ENCODE measurements at places on chromosomes 3 and 15. TPM values are rescaled to one million over a fixed set of nuclear protein-coding genes. Genes with fewer than 3 reads are reported as not detected.
A peak's percentile ranks its signal among the peaks of the same experiment; 100 is the strongest.

DNA sequence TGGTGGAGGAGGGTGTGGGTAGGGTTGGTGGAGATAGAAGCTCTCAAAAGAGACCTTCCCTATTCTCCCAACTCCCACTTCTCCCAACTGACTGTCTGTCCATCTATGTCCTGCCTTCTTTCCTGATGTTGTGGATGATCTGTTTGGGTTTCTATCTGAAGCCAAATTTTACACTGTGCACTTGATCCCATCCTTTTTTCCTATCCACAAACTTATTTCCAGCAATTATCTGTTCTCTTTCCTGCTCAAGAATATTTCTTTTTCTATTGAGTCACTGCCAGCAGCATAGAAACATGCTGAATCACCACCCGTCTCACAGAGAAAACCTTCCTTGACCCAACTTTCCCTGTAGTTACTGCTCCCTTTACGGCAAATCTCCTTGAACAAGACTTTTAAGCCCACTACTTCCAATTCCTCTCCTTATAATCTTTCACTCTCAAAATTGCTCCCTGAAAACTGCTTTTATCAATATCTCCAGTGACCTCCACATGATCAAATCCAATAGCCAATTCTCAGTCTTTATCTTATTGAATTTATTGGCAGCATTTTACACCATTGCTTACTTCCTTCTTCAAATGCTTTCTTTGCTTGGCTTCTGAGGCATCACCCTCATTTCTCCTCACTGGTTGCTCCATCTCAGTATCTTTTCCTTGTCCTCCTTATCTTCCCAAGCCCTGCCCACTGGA, 141.2 kb upstream of the SLC7A14 start:
- no peak for DNase-seq

DNA sequence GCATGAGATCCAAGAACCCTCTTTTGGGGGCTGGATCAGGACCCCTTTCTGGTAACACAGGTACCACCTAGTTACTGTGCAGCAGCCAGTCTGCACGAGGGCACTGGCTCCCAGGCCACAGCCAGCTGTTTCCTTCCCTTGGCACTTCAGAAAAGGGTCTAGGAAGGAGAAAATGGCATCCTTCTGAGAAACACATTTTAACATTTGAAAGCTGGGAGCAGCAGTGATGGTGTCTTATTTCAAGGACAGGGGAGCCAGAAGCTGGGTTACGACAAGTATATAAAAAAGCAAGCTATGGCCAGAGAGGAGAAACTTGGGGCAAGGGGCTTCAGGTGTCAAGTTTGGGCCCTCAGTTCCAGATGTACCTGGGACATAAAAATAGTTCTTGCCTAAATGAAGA, 282.8 kb downstream of the CTNNB1 start:
- no peak for DNase-seq

- peak; percentile 33 for DNase-seq
These were observed 19.4 kb downstream of the CA12 start for GRCh38 chr15:63362196-63362595.

DNA sequence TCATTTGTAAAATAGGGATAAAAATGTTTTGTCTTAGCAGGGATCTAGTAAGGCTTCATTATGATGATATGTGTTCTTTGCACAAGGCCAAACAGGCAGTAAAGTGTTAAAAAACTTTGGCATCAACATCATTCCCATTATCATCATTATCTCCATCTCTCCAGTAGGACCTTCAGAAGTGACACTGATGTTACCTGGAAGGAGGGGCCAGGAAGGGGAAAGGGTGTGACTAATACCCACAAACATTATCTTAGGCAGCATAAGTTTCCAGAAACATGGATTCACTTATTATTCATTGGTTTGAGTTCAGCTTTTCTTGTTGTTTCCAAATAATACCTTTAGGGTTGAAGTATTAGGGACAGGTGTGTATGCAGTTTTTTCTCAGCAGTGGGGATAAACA, 399.6 kb downstream of the PTPRG start:
- no peak for DNase-seq

DNA sequence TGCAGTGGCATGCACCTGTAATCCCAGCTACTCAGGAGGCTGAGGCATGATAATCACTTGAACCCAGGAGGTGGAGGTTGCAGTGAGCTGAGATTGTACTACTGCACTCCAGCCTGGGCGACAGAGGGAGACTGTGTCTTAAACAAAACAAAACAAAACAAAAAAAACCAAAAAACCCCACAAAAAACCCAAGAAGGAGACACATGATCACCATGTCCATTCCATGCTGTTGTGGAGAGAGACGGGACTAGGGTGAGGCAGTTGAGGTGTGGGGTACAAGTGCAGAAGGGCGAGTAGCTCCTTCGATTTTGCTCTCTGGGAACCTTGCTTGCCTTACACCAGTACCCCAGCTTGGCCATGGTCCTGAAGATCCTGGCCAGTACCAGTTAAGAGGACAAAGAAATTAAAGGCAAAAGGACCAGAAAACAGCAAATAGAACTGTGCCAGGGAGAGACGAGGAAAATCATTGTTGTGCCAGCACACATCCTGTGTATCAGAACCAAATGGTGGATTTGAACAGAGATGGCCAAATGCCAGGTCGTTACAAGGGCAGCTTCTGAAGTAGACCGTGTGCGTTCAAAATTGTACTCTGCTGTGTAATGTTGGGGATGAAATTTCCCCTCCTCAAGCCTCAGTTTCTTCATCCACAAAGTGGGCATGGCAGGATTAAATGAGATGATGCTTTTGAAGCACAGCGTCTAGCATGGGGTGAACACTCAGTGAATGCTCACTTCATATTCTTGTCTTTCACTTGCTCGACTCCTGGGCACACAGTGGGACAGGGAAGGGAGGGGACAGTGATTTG, 42.9 kb upstream of the CTSH start:
- peak; percentile 9 for DNase-seq

- no peak for DNase-seq
These were observed 182.7 kb downstream of the MEX3B start for GRCh38 chr15:81863162-81863561.

SRGAP3 gene
- 11.0 TPM for total RNA-seq

DNA sequence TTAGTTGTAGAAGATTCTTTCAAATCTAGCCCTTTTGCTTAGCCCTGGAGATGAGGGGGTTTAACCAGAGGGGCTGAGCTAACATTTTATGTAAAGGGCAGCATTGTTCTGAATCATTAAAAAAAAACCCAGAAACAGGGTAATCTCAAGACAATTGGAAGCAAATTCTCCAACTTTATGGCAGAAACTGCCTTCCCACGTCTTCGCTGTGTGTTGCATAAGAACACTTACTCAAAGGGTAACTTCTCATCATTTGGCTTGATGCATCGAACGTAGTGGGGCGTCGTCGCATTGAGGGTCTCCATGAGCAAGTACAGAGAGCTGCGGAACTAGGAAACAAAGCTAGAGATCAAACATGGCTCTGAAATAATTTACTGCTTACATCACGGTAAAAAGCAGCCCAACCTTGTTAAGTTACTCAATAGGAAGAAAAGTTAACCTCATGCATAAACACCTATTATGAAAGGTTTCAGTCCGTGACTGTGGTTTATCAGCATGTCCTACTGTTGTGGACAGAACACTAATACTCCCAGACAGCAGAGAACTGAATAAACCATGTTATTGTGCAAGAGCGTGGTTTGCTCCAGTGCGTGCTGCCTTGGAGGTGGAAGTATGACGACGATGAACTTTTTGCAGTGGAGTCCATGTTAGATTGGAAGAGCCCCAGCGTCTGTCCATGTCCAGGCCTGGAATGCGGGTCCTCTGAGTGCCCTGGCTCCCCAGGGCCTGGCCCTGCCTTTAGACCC, 48.7 kb downstream of the MYO5C start:
- no peak for DNase-seq

OIP5 gene
- 1.1 TPM for total RNA-seq

- DNase-seq: no peak
These were observed 133.5 kb downstream of the IGF1R start for GRCh38 chr15:98781838-98782237.

- peak; percentile 51 for DNase-seq
These were observed 33.2 kb downstream of the ZNF106 start for GRCh38 chr15:42457445-42458442.

DNA sequence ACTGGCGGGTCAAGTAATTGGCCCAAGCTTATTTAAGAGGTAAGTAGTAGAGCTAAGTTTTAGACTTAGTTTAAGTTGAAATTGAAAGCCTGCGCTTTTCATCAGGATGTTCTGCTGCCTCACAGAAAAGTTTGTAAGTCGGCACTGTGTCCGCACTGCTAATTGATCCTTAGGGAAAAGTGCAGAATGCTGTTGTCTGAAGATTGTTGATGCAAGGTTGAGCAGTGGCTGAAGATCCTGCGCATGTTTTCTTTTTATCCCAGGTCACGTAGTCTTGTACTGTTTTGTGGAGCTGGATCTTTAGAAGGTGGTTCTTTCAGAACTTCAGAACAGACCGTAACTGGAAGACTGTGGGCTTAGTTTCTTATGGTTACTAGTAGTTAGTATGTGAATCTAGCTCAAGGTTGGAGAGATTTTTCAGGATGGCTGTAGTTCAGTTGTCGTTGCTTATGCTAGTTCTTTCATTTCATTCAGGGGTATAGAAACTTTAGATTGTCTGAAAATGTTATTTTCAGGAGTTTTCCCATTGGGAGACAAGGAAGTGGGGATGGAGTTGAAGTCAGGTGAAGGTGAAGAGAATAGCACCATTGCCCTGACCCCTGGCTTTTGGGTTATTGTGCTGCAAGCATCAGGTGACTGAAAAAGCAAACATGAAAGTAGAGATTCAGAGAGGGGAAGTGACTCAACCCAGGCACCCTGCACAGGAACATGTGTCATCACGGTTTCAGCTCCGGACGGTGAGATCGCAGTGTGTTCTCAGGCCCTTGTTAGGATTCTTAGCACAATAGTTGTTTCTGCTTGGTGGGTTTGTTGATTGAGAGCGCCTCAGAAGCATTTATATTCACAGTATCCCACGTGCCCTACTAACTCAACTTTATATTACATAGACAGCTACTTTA, 32.8 kb downstream of the AKAP13 start:
- DNase-seq: peak; percentile 72

FETUB gene
- not detected for total RNA-seq

DNA sequence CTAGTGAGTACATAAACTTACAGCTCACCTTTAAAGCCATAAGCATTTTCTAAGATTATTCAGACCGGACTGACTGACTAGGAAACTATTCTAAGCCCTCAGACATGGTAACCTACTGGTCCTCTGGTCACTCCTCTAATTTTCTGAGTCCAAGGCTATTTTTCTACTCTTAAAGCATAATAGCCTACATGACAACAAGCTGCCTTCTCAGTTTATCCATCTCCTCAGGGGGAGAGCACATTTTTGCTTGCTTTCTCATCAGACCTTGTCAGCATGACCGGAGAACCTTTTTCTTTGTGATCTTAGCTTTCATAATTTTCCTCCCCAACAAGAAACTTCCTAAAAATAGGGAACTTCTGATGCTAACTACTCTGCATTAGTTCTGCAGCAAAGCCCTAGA, 38.4 kb downstream of the UBP1 start:
- no peak for DNase-seq

ZNF80 gene
- not detected for total RNA-seq

GRCh38 chr15:43412096-43412495, 41.2 kb downstream of the TUBGCP4 start:
- DNase-seq: no peak

GRCh38 chr3:42499478-42499871, 3.0 kb upstream of the VIPR1 start:
- no peak for DNase-seq

DNA sequence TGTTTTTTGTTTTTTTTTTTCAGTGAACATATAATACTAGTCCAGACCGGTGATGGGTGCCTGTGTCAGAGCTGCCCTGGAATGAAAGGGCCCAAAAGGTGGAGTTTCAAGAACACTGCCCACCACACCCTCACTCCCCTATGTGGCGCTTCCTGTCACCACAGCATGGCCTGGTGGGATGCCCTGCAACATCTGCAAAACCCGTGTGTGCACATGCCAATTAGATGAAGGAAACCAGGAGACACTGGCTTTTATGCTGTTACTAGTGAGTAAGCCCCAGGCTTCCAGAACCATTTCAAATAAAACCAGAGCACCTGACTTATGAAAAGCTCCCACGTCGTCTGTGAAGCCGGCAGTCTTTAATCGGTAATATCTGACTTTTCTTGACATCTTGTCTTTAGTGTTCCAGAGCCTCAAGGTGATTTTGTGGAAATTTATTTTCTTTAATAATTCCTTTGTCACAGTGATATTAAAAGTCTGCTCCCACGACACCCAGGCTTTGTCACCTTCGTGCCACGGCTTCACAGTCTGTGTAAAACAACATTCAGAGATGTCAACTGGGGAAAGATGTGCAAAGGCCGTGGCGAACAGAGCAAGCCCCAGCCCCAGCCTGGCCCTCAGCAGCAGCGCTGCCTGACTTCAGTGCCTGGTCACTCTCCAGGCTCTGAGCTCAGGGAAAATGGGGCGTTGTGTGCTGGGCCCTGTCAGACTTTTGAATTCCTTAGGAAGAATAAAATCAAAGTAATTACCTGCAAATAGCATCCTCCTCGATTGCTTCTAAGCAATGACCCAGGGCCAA, 6.4 kb downstream of the CFAP92 start:
- no peak for DNase-seq

GRCh38 chr3:138172625-138173024, 2.1 kb downstream of the DBR1 start:
- no peak for DNase-seq

DNA sequence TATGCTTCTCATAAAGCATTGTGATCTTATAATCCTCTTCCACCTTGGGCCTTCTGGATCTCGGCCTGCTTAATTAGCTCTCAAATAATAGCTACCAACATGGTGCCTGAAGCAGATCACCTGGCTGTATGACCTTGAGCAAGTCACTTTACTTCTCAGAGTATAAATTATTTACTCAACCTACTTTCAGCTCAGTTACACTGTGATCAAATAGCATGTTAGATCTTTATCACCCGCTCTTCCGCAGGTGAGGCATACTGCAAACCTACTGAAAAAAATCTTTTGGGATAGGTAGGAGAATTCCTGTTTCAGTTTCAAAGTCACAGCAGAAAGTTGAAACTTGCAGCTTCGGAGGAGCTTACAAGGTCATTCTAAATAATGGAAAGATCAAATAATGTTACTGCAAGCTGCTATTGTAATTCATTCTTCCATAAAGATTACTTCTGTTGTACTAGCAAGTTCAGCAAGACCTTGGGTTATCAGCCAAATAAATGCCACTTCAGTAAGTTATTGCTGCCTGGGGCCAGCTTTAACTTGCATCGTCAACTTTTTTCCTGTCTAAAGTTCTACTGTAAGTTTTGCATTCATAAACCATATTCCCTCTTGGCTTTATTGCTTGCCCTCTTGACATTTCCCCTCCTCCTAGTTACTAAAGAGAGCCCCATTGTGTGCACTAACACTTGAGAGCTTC, 268.4 kb upstream of the ATP11B start:
- DNase-seq: no peak

- DNase-seq: no peak
These were observed 12.7 kb upstream of the CFAP91 start for GRCh38 chr3:119690043-119690656.

ACTC1 gene
- total RNA-seq: not detected

CCR3 gene
- not detected for total RNA-seq

TM4SF1 gene
- 79.0 TPM for total RNA-seq

- no peak for DNase-seq
These were observed 67.9 kb upstream of the GUCA1C start for GRCh38 chr3:109021556-109021955.

- no peak for DNase-seq
These were observed 17.9 kb upstream of the RPUSD3 start for GRCh38 chr3:9861626-9862130.
